ENCODE measurements at places on chromosomes 6 and 20.

DNA sequence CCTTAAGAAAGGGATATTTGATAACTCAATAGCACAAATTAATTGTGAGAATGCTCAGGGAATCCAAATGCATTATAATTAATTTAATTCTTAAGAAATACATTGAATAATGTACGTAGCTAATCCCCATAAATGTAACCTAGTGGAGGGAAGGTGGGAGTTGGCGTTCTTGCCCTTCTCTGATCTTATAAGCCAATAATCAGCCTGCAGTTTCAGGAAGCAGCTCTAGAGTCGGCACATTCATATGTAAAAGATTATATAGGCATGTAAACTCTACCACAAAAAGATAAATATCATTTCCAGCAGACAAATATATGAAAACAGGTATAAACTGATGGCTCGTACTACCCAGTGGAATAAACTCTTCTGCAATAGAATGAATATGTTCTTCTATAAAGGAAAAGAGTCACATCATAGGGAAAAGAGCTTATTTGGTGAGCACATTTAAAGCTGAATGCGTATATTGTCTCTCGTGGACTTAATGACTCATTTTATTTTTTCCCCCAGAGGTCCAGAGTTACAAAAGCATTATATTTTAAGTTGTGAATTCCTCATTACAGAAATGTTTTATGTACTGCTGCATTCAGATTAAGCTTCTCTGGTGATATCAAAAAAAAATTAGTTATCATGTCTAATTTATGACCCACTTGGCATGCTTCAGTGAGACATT, 112.2 kb downstream of the TFAP2A start:
- no peak for DNase-seq

DNA sequence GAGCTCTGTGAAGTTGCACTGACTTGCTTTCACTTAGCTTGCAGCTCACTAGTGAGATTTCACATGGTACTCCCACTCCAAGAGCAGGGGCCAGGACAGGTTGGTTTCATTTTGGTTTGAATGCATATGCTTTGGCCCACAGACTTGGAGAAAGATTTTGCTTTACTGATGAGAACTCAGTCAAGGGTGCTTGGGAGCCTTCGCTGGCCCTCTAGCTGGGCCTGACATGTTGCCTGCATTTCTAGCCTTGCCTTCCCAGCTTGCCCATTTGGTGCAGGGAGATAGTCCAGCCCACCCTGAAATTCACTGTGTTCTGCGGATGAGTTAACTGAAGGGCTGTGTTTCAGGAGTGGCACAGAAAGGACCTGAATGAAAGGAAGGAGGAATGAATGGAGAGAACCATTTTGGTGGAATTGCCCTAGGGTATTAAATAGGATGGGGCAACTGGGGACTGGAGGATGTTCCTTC, 1.9 kb downstream of the SGK1 start:
- DNase-seq, result no peak

- no peak for DNase-seq
Measured at GRCh38 chr6:137399881-137400443, 94.2 kb downstream of the OLIG3 start.

- DNase-seq, result no peak
Measured at GRCh38 chr6:136070815-136071214, 179.3 kb downstream of the MTFR2 start.

DNA sequence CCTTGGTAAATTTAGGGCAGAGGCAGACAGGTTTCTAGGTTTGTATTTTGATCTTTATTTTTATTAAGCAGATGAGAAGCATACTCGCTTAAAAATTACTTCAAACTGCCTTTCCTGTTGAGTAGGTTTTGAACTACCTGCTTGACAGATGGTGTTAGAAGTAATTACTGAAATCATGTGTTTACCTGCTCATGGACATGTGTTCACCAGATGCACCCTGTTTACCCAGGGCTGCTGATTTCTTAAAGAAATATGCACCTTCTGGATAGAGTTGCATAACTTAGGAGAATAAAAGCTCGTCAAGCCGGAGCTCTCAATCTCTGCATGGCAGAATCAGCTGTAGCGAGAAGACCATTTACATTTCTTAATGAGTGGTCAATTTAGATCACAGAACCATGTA, 165.1 kb downstream of the CDKAL1 start:
- no peak for DNase-seq

GRCh38 chr20:1319051-1319450, 9.9 kb downstream of the SDCBP2 start:
- DNase-seq, result no peak

DNA sequence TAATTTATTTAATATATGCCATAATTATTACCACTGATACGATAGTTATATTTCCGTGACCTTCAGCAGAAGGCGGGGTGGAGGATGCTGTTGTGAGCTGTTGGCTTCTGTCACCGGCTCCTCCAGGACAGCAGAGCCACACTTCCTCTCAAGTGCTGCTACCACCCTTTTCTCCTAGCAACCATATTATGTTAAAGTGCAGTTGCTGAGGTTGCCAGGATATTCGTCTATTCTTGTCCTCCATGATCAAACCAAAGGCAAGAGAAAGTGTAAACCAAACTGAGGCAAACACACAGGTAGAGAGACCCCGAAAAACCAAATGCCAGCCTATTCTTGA, 27.8 kb downstream of the RGS17 start:
- no peak for DNase-seq

DNA sequence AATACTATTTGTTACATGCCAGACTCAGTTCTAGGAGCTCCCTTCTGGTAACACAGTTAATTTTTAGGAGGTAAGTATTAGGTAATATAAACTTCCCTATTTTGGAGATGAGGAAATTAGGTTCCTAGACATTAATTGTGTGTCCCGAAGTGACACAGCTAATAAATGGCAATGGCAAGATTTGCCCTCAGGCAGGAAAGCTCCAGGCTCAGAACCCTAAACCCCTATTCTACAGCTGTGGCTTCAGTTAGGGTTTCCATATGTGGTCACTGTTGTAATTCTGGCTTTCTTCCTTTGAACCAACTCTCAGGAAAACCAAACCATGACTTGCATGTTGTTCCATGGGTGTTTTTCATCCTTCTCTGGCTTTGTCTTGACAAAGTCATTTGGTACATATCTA, 188.2 kb downstream of the PLCB1 start:
- no peak for DNase-seq

DNA sequence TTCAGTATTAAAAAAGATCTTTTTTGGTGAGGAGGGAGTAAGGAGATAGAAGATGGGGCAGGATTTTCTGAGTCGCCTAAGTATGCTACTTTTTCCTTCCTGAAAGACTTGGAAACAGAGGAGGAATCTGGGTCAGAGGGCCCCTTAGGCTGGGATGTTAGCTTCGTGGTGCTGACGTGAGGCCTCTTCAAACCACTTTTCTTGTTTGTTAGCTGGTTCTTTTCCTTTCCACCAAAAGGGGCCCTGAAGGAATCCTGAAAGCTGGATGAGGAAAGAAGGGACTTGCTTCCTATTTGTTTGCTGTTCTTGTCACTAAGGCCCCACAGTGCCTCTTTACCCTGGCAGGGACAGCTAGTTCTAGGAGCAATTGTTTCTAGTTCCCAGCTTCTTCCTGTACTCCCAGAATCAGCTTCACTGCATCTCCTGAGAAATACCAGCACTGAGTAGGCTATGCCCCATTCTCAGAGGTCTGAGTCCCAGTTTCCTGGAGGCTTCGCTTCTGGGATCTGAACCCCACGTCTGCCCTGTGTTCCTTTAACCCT, 2.2 kb upstream of the IL20RA start:
- DNase-seq, result no peak
